Hypothalamus (tissue), 51 donors: ENCODE measurements at places on chromosomes 5 and 9.

GRCh38 chr5:142455856-142456255 is 131.0 kb upstream of the SPRY4 start:
- DNase-seq: no peak

DNA sequence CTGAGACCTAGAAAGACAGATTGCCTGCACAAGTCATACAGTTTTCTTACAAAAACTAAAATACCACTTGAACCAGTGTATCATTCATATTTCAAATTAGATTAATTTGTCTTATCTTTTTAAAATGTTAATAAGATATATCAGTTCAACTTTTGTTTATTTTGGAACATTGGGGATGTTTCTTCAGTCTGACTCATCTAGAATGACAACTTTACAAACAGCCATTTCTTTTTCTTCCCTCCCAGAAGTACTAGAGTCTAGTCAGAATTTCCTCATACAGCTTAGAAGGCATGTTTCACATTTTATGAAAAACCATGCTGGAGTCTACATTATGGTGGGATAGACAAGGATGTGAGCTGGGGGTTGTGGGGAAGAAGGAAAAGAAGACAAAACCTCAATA is 262.5 kb downstream of the NFIB start:
- DNase-seq: no peak

DNA sequence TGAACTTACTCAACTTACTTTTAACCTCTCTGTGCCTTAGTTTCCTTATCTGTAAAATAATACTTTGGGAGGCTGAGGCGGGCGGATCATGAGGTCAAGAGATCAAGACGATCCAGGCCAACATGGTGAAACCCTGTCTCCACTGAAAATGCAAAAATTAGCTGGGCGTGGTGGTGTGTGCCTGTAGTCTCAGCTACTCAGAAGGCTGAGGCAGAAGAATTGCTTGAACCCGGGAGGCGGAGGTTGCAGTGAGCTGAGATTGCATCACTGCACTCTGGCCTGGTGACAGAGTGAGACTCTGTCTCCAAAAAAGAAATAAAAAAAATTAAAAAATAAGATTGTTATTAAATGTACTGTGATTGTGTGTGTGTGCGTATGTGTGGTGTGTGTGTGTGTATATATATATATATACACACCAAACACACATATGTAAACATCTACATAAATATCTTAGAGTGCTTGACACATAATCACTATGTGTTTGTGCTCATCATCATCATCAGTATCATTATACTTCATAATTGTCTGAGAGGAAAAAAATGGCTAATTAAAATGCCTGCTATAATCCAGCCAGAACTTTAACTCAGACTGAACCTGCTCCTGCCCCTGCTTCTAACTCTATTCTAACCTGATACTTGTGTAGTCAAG is 312.8 kb downstream of the FER start:
- no peak for DNase-seq

GRCh38 chr5:176817369-176817840 is 7.0 kb downstream of the UNC5A start:
- DNase-seq: no peak

DNA sequence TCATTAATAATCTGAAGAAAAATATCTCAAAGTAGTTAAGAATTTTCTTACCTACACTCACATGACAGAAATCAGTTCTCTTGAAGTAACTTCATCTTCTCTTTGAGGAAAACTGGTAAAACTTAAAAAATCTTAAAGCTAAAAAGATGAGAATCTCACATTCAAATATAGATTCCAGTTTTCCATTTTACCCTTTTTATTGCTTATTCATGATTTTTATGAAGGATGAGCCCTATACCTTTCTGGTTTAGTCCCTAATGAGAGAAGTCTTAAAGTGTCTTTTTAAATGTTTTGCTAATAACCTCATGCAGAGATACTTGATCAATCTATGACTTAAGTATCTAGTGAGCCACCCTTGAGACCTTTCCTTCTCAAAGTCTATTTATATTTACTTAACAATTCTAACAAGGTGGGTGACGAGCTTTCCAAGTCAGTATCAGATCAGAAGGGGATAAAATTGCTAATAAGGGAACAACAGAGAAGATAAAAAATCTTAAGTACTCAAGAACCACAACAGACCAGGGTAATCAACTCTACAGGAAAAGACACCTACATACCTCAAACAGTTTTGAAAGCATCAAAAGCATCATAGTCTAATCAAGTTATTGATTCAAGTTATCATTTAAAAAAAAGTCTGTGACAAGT is 2.6 kb downstream of the IARS1 start:
- DNase-seq: no peak

DNA sequence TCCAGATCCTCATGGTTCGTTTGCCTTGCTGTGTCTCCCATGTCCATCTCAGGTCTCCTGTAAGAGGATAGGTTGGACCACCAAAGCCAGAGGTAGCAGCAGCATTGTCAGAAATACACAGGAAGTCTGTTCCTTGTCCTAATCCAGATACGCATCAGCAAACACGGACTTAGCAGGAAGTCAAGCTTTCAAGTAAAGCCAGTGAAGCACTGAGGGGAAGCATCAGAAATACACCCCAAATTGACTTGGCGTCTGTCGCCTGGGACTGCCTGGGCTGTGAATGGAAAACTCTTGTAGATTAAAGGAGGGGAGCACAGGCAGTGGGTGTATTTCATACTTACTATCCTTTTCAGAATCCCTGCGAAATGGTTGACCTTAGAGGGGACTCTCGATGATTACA is 171.3 kb downstream of the PSAT1 start:
- DNase-seq: no peak

DNA sequence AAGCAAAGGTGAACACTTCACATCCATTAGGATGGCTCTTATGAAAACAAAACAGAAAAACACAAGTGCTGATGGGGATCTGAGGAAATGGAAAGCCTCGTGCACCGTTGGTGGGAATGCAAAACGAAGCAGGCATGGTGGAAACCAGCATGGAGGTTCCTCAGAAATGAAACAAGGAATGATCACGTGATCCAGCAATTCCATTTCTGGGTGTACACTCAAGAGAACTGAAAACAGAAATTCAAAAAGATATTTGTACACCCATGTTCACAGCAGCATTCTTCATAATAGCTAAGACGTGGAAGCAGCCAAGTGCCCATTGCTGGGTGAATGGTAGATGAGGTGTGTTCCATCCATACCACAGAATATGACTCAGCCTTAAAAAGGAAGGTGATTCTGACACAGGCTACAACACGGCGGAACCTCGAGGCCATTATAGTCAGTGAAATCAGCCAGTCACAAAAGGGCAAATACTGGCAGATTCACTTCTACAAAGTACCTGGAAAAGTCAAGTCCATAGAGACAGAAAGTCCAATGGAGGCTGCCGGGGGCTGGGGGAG is 87.2 kb upstream of the RAPGEF1 start:
- DNase-seq: no peak

- DNase-seq: no peak
Observed at GRCh38 chr5:135236908-135237747, 161.9 kb downstream of the MACROH2A1 start.

- no peak for DNase-seq
Observed at GRCh38 chr9:33158843-33159776, 8.0 kb downstream of the B4GALT1 start.

GRCh38 chr9:133978226-133978898 is 13.8 kb downstream of the VAV2 start:
- DNase-seq: no peak

DNA sequence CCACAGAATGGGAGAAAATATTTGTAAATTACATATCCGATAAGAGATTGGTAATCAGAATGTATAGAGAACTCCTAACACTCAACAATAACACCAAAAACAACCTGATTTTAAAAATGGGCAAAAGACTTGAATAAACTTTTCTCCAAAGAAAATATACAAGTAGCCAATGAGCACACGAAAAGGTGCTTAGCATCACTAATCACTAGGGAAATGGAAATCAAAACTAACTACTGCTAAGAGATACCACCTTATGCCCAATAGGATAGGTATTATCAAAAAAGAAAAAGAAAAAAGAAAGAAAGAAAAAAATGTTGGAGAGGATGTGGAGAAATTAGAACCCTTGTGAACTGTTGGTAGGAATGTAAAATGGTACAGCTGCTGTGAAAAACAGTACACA is 212.1 kb downstream of the TLR4 start:
- no peak for DNase-seq

DNA sequence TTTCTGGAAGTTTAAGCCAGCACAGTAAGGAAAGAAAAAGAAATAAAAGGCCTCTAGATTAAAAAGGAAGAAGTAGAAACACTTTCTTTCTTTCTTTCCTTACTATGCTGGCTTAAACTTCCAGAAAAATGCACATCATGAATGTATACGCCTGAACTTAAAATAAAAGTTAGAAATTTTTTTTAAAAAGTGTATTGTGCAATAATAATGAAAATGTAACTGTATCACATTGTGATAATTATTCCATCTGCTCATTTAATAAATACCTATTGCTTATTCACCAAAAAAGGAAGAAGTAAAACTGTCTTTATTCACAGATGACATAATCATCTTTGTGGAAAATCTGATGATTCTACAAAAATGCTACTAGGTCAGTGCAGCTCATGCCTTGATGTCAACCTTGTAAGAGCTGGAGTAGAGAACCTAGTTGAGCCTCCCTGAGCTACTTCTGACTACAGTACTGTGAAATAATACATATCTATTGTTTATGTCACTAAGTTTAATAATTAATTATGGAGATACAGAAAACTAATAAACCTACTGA is 49.4 kb downstream of the MCTP1 start:
- no peak for DNase-seq

DNA sequence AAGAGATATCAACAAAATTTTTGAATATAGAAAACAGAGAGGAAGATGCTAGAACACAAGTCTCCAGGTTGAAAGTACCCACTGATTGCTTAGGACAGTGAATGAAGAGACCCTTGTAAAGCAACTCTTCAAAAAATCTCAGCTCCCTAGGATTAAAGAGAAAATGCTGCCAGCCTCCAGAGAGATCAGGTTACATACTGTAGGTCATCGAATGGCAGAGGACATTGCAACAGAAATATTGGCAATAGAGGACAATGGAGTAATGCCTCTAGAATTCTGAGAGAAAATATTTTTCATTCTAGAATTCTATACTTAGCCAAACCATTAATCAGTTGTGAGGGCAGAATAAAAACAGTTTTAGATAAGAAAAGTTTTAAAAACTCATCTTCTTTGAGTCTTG is 43.1 kb upstream of the ELL2 start:
- no peak for DNase-seq

DNA sequence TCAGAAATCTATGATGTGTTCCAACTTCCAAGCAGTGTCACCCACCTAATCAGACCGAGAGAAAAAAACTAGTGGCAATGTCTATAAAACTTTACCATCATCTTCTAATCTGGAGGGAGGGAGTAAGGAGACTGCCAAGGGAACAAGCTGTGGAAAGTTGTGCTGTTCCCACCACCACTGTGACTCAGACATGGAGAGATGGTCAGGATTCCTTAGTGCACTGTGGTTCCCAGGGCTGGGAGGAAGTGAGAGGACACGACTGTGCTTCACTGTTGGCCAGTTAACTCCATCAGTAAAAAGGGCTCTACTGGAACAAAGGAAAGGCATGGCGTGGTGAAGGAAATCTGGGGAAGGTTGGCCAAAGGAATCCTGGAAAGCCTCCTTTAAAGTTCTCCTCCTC is 18.8 kb downstream of the TICAM2 start:
- no peak for DNase-seq

DNA sequence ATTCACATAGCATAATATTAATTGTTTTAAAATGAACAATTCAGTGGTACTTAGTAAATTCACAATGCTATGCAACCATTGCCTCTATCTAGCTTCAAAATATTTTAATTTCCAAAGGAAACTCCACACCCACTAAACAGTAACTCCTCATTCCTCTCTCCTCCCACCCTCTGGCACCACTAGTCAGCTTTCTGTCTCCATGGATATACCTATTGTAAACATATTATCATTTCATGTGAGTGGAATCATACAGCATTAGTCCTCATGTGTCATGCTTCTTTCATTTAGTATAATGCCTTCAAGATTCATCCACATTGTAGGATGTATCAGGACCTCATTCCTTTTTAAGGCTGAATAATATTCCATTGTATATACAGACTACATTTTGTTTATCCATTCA is 48.6 kb downstream of the PHF2 start:
- DNase-seq: no peak

DNA sequence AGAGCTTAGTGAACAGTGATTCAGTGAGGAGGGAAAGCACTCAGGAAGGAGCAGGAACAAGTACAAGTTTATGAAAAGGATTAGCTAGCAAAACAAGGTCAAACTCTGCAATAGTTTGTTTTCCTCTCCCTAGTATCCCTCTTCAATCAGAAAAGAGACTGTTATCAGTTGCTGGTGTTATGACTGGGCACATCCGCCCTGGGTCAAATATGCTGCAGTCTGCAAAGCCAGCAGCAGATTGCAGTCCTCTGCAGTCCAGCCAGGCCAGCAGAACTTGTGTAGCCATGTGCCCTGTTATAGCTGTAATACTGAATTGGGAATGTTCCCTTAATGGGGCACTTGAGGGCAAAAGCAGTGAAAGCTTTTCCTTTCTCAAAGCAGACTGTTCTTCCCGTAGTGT is 12.0 kb downstream of the PCDHAC2 start:
- DNase-seq: no peak

- no peak for DNase-seq
Observed at GRCh38 chr5:83964271-83964670, 243.6 kb upstream of the HAPLN1 start.

- DNase-seq: no peak
Observed at GRCh38 chr5:118918232-118918631, 70.1 kb downstream of the DTWD2 start.

- no peak for DNase-seq
Observed at GRCh38 chr5:10192309-10192708, 57.4 kb downstream of the ATPSCKMT start.

DNA sequence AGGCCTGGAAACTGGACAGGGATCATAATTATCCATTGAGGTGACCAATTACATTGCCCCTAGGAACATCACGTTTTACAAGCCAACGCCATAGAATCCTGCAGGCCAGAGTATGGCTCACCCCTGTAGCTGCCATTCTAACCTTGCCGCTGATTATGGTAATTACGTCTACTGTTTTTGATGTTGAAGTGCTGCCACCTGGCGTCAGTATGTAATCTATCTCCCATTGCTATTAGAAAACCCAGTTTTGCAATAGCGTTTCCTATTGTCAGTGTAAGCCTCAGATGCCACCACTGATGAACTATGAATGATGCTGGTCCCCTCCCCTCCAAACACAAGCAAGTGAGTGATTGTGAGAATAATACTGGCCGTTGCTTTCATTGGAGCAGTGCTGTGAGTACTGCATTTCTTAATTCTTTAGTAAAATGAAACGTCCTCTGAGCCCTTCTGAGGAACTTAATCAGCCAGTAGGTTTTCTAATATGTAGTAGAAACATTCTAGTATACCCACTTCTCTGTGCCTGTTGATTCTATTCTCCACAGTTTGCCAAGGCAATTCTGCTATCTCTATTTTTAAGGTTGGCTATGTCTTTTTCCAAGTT is 100.5 kb upstream of the NMUR2 start:
- DNase-seq: peak; percentile 11
